ENCODE measurements at places on chromosomes 3 and 15.

- DNase-seq = peak; percentile 76
These were observed 621.8 kb downstream of the MECOM start for GRCh38 chr3:169041677-169042171.

DNA sequence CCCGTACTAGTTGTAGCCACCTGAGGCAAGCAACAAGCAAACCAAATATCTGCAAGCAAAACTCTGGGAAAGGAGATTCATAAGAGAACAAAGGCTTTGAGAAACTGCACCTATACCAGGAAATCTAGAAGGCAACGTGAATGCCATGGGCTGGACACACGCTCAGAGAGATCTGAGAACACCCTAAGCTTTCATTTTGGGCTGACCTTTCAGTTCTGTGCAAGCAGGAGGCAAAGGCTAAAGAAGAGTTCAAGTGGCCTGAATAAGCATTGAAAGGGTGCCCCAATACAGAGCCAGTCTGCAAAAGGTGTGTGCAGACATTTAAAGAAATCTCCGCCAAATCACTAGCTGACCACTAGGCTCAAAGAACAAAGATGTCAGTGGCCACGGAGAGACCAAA is 461.6 kb downstream of the PYDC2 start:
- DNase-seq = no peak

DNA sequence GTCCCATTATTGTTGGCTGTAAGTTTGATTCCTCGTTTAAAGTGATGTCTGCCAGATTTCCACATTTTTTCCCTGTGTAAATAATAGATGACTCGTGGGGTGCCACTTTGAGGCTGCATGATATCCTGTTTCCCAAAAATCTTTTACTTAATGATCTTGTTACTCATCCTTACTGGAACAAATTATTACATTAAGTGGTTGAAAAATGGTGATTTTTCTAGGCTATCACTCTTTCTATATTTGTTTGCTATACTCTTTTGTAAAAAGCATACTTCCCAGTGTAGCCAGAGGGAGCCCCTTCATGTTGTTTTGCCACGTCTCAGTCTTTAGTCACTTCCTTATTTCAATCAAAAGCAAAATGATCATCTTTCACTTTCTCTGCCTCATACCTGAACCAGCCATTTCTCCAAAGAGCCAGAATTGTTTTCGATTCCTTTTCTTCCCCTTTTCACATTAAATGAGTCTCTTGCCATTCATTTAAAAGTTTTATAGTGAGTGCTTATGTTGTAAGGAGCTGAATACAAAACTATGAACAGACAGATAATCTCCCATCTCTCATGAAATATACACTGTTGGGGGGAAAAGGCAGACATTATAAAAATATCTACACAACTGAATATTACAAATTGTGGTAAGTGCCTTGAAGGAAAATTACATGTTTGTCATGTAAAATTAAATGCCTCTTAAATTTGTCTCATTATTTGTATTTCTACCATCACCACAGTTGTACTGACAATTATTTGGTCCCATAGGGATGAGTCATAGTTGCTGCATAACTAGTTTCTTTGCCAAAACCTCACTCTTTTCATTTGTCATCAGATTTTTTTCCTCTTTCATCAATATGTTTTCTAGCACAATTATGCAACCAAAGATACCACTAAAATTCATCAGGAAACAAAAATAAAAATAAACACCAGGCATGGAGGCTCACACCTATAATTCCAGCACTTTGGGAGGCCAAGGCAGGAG is 41.5 kb downstream of the ADGRG7 start:
- no peak for DNase-seq

- peak; percentile 65 for DNase-seq
These were observed 11.4 kb upstream of the CYP11A1 start for GRCh38 chr15:74378848-74379247.

DNA sequence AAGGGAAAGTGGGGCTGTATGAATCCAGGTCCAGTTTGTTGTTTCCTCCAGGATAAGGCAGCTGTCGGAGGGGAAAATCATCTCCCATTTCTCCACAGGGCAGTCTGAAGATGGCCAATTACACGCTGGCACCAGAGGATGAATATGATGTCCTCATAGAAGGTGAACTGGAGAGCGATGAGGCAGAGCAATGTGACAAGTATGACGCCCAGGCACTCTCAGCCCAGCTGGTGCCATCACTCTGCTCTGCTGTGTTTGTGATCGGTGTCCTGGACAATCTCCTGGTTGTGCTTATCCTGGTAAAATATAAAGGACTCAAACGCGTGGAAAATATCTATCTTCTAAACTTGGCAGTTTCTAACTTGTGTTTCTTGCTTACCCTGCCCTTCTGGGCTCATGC is 911 bp downstream of the CCRL2 start:
- DNase-seq = no peak

DNA sequence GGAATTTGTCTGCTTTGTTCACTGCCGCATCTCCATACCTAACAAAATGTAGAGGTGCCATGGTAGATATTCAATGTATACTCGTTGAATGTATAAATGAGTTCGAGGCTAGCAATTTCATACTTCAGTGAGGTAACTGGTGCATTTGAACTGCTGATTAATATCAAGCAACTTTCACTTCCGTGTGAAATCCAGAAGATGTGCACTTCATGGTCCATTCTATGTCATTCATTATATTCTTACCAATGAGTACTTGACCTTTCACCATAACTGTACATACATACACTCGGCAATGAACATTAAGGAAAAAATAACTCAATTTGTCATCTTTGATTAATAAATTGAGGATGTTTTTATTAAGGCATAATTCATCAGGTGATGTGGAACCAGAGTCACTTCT is 598.5 kb downstream of the ZNF385D start:
- DNase-seq = no peak

DNA sequence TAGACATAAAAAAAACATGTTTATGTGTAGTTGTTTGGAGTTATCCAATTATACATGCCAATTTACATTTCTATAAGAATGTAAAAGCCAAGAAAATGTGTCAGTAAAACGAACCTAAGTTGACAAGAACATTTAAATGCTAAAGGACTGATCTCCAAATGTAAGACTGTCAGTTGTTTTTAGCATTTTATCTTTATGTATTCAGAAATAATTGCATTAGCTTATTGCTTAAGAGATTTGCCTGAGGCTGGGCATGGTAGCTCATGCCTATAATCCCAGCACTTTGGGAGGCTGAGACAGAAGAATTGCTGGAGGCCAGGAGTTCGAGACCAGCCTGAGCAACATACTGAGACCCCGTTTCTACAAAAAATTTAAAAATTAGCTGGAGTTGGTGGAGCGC is 26.9 kb downstream of the PXK start:
- no peak for DNase-seq

GRCh38 chr15:36501063-36501678 is 78.3 kb upstream of the CDIN1 start:
- DNase-seq = peak; percentile 70

- no peak for DNase-seq
These were observed 80.9 kb downstream of the TNIK start for GRCh38 chr3:171379281-171379680.

GRCh38 chr3:171699601-171700000 is 110.7 kb downstream of the PLD1 start:
- no peak for DNase-seq

GRCh38 chr15:88752951-88753350 is 50.3 kb upstream of the ACAN start:
- DNase-seq = no peak

GRCh38 chr3:151226088-151226563 is 23.1 kb upstream of the GPR171 start:
- no peak for DNase-seq

DNA sequence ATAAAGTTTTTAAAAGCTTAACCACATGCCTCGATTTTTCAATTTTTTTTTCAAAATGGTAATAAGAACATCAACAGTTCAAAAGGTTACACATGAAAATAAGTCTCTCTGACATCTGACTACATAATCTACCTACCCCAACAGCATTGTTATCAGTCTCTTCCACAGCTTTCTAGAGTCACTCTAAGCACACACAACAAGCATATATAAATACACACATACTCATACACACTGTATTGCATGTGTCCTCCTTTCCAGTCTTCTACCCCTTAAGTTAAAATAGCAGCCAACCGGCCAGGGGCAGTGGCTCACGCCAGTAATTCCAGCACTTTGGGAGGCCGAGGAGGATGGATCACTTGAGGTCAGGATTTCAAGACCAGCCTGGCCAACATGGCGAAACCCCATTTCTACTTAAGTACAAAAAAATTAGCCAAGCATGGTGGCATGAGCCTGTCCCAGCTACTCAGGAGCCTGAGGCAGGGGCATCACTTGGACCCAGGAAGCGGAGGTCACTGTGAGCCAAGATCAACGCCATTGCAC is 12.2 kb downstream of the TBL1XR1 start:
- DNase-seq = no peak

DNA sequence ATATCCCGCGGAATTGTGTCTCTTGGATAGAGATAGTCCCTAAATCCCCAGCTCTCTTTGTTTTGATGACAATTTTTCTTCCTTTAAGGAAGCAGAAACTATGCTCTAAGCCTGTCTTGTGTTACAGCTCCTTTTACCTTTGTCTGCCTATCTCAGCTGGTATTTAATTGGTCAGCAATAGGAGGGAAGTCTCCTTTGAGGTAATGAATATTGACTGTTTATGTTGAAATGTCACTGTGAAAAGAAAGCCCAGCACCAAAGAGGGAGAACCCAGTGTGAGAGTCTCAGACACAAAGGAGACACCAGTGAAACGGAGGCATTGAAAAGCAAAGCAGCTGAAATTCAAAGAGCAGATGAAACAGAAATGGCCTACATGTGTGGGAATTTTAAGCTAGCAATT is 372.6 kb downstream of the NR2F2 start:
- no peak for DNase-seq

DNA sequence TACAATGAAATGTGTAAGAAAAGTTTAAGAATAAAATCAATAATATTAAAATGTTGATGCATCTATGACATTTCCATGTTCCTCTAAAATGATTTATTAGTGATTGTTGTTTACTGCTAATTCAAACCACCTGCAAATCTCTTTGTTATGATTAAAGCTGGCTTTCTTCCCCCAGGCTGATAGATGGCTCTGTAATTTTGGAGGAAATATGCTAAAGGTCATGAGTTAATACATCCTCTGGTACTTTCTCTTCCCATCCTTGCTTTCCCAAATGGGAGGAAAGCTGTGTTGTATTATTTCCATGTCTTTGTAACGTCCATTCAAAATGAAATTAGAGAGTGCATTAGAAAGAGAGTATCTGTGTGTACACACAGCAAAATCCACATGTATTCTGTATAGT is 139.5 kb upstream of the TMCO5A start:
- DNase-seq = no peak

DNA sequence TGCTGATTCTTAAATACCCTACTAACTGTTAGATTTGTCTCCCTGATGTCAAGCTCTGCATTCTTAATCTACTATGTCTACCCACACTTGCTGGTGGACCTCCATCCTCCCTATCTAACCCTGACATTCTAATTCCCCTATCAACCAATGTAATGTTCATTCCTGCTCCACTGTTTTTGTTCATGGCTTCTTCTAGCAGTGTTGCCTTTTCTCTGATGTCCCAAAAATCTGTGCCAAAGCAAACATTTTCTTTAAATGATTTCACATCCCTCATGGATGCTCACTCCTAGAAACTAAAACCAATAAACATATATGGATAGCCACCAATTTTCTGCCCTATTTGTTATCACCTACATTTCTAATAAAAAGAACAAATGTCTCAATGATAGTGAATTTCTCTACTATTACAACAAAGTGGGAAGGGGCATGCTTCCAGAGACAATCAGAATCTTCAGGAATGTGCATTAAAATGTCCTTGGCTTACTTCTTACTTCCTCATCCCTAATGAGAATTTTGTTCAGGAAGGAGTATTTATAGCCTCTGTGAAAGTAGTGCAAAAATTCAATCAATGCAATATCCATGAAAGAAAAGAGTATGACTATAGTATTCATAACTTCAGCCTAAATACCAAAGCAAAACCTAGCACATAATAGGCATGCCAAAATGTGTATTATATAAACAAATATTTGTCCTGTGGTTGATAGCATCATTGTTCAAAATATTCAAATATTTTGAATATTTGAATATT is 273.3 kb downstream of the ZNF385D start:
- DNase-seq = no peak

DNA sequence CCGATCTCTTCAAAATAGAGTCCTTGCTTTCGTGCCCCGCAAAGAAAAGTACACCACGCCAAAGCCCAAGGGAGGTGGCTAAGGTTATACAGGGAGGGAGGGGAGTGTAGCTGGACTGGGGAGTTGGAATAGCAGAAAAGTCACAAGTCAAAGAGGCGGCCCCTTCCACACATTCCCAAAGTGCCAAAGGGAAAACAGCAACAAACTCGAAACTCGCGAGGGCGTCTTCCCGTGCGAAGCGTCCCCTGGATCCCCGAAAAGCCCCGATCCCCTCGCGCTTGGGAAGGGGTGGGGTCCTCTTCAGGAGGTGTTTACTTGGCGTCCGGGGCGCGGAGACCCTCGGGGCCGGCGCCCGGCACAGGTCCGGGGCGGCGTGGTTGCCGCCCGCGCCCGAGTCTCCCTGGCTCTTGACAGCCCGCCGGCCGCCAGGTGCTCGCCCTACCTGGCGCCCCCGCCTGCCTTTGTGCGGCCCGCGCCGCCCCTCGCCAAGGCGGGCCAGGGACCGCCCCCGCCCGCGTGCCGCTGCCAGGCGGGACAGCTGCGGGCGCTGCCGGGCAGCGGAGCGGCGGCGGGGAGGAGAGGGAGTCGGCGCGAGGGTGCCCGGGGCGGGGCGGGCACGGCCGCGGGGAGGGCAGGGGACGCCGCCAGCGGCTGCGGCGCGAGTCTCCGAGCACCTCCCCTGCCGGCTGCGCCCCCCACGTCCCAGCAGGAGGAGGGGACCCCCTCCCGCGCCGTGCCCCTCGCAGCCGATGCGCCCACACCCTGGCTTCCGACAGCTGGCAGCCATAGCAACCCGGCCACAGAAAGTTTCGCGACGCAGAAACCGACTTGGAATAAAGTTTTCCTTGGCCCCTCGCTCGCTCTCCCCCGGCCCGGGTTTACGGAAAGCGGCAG is 966 bp downstream of the MYO1E start:
- peak; percentile 54 for DNase-seq

- no peak for DNase-seq
These were observed 29.1 kb upstream of the SLC30A4 start for GRCh38 chr15:45551676-45552075.

DNA sequence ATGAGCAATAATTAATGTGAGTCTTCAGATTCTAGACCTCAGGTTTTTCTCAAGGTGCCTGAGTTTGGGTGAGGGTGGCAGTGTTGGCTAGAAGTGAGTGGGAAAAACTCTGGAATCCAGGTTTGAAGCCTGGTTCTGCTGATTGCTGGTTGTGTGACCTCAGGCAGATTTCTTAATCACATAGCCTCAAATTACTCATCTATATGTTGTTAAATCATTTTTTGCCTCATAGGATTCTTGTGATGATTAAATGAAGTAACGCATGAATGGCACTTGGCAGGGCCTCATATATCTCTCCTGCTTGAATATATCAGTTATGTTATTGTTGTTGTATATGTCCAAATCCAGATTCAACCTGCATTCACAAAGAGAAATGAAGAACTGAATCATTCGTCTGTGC is 60.5 kb downstream of the NR2F2 start:
- no peak for DNase-seq

- DNase-seq = no peak
These were observed 657.1 kb downstream of the GRM7 start for GRCh38 chr3:7518026-7518425.

- DNase-seq = no peak
These were observed 76.2 kb downstream of the USP13 start for GRCh38 chr3:179729086-179729485.

GRCh38 chr15:90681480-90681879 is 35.7 kb upstream of the BLM start:
- no peak for DNase-seq

- DNase-seq = no peak
These were observed 479.3 kb downstream of the EPHA3 start for GRCh38 chr3:89586676-89587075.

Data from SW480 (cell line).